ENCODE measurements at places on chromosomes 7 and 10.
A peak's percentile ranks its signal among the peaks of the same experiment; 100 is the strongest.

DNA sequence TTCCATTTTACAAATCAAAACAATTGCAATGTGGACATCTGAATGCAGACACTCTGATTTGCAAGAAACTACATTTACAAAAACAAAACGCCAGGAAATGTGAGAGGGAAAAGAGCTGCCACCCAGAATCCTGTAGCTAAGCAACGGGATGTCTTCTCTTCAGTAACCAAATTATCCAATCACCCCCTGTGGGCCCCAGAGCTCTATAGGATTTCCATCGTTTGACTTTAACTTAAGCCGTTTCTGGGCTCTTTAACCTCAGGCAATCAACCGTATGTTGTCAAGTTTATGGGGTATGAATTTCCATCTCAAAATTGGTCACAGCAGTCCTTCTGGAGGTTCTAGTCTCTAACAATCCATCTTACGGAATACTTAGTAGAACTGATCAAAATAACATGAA lies 240.5 kb downstream of the ETV1 start:
- no peak for DNase-seq

- no peak for DNase-seq
Measured at GRCh38 chr7:134327896-134328295, 11.2 kb upstream of the SLC35B4 start.

DNA sequence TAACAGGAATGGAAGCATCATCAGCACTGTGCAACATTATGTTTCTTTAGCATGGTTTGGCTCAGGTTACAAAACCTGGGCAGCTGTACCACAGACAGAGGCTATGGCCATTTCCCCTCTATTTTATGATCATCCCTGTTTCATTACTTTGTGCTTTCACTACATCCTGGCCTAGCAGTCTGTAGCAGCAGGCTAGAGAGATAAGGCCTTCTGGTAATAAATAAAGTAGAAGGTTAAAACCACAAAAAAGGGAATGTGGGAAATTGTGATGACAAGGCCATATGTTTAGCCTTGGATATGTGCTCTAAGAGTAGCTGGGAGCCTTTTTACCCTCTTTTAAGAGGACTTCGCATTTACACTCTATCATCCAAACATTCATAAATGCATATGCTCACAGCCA lies 266.2 kb upstream of the PHF14 start:
- no peak for DNase-seq

DNA sequence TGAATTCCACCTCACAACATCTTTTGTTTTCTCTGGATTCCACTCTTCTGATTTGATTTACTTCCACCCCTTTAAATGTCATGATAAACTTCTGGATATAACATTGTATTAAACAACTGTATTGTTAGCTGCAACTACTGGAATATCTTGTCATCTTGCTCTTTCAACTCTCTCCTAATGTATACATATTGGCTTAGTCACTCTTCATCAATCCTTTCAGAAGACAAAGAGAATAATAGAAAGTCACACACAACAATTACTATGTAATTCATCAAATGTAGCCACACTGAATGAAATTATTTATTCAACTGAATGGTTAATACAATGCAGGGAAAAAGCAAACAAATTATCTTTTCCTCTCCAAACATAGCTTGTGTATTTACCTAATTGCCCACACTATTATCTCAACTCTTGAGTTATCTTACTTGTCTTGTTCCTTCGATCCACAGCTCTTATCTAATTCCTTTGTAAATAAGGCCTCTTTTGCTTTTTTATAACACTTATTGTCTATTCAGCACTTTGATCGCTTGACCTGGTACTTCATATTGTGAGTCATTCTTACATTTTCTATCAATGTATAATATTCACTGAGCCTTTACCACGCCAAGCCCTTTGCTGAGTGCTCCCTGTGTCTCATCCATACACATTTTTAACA lies 16.7 kb downstream of the SEMA3A start:
- DNase-seq, result no peak

- no peak for DNase-seq
Measured at GRCh38 chr7:124426621-124427020, 339.0 kb downstream of the GPR37 start.

GRCh38 chr7:156731651-156732050 lies 91.1 kb downstream of the RNF32 start:
- DNase-seq, result no peak

DNA sequence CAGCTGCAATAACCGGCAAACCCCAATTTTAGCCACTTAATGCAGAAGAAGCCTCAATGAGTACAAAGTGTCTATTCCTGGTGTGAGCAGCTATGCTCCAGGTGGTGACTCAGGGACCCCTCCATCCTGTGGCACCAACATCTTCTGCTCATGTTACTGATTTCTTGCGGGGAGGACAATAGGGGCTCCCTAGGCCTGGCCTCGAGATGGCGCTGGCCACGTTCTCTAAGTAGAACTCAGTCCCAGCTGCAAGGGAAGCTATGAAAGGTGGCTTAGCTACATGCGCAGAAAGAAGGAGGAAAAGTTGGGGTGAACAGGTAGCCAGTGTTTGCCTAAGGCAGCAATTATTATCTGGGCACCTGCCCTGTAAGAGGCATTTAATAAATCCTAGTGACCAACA lies 6.6 kb downstream of the GJD4 start:
- no peak for DNase-seq

GRCh38 chr7:71325151-71325550 lies 193.2 kb downstream of the GALNT17 start:
- no peak for DNase-seq

GRCh38 chr10:6151087-6151977 lies 51.4 kb upstream of the PFKFB3 start:
- peak; percentile 54 for DNase-seq

DNA sequence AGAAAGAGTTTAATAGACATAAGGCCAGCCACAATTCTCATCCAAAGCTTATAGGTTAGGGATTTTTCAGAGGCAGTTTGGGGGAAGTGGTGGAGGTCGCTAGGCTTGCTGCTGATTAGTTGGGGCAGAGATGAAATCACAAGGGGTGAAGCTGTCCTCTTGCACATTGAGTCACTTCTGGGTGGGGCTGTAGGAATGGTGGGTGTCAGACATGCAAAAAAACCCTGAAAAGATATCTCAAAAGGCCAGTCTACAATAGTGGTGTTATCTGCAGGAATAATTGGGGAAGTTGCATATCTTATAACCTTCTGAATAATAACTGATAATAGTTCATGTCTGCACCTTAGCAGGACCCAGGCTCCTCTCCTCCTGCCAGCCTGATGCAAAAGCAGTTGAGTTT lies 2.1 kb downstream of the FAM24B start:
- DNase-seq, result no peak

GRCh38 chr10:78957471-78958039 lies 111.2 kb upstream of the ZMIZ1 start:
- DNase-seq, result no peak

- no peak for DNase-seq
Measured at GRCh38 chr7:86958380-86958779, 101.1 kb downstream of the ELAPOR2 start.

GRCh38 chr7:20343941-20344340 lies 13.2 kb downstream of the ITGB8 start:
- no peak for DNase-seq

- no peak for DNase-seq
Measured at GRCh38 chr10:68981074-68981473, 7.5 kb upstream of the KIFBP start.

DNA sequence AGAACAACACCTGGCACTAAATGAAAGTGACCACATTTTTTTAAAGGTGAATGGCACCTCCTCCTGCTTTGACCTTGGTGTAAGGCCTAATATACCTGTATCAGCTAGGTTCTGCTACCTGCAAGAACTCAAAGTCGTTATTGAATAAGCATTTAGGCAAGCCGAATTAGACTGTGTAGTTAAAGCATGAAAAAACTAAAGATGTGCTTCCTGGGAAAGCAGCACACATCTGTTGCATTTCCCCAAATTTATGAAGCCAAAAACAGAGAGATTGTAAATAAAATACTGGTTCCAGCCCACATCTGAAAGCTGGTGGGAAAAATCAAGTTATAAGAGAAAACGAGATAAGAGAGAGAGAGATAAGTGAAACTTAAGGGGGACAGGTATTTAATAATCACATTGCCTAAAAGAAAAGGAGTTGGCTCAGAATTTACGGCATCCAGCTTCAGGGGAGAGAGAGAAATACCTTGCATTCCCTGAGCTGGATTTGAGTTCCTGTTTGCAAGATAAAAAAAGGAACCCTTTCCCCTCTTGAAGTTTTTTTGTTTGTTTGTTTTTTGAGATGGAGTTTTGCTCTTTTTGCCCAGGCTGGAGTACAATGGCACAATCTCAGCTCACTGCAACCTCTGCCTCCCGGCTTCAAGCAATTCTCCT lies 1.8 kb upstream of the XPNPEP1 start:
- DNase-seq, result no peak

GRCh38 chr7:116363637-116364432 lies 135.7 kb upstream of the CAV2 start:
- no peak for DNase-seq

DNA sequence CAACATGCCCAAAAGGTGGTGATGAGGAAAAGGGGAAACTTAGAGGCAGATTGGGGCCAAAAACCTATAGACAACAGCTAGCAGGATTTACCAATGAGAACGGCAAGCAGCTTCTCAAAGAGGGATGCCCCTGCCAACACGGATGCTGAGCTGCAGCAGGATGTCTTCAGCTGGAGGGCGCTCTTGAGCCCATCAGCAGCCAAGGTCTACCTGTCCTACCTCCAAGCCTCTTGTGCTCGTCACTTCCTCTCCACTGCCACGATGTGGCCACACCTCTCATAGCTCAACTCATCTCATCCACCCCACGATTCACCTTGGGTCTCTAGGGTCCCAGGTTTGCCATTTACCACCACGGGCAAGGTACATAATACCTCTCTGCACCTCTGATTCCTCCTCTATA lies 36.5 kb downstream of the DLG5 start:
- DNase-seq, result no peak

GRCh38 chr7:27113991-27114769 lies 11.7 kb upstream of the HOXA2 start:
- DNase-seq, result peak; percentile 84

DNA sequence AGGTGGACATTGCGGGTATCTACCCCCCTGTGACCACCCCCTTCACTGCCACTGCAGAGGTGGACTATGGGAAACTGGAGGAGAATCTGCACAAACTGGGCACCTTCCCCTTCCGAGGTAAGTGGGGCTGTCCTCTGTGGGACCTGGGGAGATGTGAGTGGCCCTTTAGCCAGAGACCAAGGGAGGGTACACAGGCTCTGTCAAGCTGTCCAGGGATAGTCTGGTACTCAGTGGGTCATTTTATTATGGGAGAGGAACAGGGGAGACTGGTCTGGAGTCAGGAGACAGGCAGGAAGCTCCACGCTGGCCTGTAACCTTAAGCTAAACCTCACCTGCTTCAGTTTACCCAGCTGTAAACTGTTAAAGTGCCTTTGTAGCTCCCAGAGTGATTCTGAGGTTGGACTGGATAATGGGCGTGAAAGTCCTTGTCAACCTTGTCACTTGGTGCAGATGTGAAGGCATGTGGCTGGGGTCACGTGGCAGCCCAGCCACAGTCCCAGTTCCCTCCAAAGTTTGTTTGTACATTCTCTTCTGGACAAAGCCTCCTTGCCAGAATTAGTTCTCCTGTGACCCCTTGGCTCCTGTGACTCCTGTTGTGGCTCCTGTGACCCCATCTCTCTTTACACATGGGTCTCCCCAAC lies 729 bp downstream of the HOGA1 start:
- no peak for DNase-seq

- no peak for DNase-seq
Measured at GRCh38 chr10:121683366-121683765, 85.1 kb upstream of the FGFR2 start.

- no peak for DNase-seq
Measured at GRCh38 chr7:2072042-2072441, 160.7 kb downstream of the MAD1L1 start.

DNA sequence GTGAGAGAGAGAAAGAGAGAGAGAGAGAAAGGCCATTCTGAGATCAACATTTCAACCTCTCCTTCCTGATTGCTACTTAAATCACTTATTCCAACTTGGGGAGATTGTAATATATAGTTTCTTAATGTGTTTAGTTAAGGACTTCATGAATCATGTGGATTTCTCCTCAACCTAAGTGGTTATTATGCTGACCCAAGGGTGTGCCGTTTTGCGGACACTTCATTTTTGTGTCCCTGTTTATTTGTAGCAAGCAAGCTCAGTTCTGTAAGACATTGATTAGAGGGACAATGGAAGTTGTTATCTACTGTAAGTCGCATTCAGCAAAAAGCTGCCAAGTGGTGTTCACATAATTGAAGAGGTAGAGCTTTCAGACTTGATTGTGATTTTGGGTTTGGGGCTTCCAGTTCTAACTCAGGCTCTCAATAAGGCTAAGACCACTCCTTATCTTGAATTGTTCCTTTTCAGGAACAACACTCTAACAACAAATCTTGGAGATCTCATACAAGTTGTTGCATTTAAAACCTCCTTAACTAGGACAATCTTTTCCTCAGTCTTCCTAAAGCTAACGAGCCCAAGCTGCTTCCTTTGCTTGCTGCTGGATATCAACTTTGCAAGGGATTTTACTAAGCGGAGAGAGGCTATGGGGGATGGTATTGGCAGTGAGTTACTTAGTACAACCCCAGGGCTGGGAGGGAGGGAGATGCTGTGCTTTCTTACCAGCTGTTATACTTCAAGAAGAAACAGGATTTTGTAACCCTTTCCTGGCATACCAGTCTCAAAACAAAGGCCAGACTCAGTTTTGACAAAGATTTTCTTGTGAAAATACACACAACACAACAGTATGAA lies 19.8 kb upstream of the COL1A2 start:
- DNase-seq, result peak; percentile 62

GRCh38 chr10:71077796-71078453 lies 134.4 kb upstream of the UNC5B start:
- no peak for DNase-seq

GRCh38 chr10:16408379-16408778 lies 28.4 kb upstream of the PTER start:
- DNase-seq, result no peak

GRCh38 chr10:72511459-72511858 lies 114.4 kb downstream of the MICU1 start:
- DNase-seq, result no peak

GRCh38 chr10:58094985-58095718 lies 172.5 kb downstream of the IPMK start:
- no peak for DNase-seq

GRCh38 chr10:18376650-18377049 lies 236.4 kb downstream of the CACNB2 start:
- no peak for DNase-seq

DNA sequence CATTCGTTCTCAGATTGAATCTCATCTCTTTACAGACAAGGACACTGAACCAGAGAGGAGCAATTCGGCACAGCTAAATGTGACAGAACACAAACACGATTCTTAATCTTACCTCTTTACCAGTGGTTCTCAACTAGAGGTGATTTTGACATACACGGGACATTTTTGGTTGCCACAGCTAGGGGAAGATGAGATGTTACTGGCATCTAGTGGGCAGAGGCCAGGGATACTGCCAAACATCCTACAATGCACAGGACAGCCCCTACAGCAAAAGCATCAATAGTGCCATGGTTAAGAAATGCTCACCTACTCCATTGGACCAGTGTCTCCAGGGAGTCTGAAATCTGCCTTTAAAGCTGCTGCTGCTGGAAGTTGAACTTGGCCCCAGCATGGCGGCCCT lies 27.3 kb downstream of the PDE1C start:
- no peak for DNase-seq
